HCT116 (cell line): ENCODE measurements at places on chromosomes 16 and 17. TPM values are rescaled to one million over a fixed set of nuclear protein-coding genes. Genes with fewer than 3 reads are reported as not detected.

The EFCAB5 gene
- total RNA-seq, result 0.17 TPM

The OR3A3 gene
- not detected for total RNA-seq

The KRTAP16-1 gene
- total RNA-seq, result not detected

The HSF5 gene
- not detected for total RNA-seq

The SLC7A5 gene
- 482 TPM for total RNA-seq

DNA sequence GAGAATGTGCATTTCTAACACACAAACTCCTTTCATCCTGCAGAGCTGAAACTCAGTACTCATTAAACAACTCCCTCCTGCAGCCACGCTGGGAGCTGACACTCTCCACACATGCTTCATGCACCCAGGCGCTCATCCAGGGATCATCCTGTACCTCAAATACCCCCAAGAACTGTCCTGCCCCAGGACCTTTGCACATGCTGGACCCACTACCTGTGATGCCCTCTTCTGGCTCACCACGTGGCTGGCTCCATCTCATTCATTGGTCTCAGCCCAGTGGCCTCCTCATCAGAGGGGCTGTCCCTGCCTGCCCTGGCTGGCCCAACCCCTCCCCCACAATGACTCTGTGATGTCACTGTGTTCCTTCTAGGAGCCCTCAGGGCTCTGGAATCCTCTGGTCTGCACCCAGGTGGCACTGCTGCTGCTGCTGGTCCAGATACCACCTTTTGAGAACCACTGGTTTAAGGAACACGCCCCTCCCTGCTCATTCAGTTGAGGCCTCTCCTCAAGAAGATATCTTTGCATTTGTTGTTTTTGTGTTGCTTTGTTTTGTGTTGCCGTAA lies 160.9 kb upstream of the FOXF1 start:
- no peak for DNase-seq

DNA sequence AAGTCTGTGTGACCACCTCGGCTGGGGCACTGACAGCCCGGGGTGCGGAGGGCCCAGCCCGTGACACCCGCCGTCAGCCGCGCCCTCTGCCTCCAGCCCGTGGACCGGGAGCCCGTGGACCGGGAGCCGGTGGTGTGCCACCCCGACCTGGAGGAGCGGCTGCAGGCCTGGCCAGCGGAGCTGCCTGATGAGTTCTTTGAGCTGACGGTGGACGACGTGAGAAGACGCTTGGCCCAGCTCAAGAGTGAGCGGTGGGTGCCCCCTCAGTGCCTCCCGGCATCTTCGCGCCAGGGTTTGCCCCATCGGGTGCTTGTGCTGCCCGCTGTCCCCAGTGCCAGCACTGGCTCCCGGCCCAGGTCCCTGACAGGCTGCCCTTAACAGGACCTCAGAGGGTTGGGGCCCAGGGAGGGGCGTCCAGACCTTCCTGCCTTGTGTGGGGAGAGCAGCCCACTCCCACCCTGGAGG lies 13.7 kb downstream of the CENPX start:
- no peak for DNase-seq

DNA sequence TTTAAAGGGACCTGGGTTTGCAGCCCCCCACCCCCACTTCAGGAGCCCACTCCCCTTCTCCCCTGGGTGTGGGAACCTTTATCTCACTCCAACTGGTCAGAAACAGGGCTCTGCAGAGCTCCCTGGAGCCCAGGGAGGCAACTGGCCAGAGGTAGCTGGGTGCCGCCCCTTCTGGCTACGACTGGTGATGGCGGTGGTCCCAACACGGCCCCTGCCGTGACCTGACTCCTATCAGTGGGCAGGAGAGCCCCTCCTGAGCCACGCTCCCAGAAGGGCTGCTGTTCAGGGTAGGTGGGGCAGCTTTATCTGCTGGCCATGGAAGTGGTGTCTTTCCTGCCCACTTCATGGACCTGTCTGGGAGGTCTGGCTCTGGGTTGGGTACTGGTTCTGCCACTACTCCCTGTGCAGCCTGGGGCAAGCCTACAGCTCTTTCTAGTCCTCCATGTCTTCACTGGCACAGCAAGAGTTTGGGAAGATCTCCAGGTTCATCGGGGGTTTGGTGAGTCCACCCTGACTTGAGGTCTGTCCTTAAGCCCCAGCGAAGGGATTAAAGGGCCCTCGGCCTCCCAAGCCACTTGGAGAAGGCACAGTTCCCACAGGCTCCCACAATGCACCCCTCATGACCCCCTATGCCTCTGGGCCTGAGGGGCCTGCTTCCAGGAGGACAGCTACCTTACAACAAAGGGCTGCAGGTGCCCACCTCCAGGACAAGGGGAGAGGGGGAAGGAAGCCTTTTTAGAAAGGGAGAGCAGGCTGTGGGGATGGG lies 5.5 kb upstream of the SREBF1 start:
- no peak for DNase-seq

DNA sequence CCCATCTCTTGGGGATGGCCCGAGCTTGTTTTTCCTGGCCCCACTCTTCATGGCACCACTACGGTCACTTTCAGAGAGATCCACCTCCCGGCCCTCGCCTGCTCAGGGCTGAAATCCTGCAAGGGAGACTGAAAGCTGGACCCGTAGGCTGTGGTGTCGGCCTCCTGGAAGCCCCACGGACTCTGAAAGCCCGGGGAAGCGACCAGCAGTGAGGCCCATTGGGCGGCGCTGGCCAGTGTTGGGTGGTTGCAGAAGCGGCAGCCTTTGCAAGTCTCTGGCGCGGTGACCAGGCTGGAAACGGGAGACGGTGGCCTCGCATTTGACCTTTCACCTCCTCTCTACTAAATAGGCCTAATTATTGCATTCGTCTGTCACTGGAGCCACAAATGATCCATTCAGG lies 186.0 kb upstream of the FOXF1 start:
- no peak for DNase-seq

DNA sequence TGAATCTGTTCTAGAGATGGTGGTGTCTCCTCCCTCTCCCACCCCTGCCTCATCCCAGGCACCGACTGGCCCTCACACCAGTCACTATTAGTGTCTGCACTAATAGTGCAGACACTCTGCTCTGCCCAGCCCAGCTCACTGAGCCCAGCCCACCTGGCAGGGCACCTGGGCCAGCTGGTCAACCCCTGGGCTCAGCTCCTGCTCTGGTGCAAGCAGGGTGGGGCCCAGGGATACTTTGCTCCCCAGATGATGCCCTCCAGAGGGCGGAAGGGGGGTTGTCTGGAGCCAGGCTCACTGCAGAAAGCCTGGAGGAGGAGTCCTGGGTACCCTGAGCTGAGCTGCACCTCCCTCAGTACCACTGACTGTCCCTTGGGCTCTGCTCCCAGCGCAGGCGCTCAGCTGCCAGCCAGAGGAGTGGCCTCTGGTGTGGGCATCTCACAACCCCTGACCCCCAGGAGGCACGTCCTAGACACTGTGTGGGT lies 14.5 kb downstream of the RAB11FIP4 start:
- DNase-seq, result no peak

GRCh38 chr17:46836500-46836899 lies 14.9 kb upstream of the WNT9B start:
- no peak for DNase-seq

DNA sequence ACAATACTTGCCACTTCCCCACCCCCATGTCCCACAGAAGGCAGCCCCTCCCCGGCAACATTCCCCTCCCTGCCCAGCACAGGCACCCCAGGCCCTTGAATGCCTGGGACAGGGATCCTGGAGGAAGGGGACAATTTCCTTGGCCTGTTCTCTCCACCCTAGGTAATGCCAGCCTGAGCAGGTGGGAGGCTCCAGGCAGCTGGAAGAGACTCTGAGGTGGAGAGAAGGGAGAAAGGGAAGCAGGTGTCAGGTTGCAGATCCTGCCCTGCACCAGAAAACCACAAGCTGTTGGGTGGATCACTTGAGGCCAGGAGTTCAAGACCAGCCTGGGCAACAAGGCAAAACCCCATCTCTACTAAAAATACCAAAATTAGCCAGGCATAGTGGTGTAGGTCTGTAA lies 8.9 kb downstream of the MPP2 start:
- no peak for DNase-seq

DNA sequence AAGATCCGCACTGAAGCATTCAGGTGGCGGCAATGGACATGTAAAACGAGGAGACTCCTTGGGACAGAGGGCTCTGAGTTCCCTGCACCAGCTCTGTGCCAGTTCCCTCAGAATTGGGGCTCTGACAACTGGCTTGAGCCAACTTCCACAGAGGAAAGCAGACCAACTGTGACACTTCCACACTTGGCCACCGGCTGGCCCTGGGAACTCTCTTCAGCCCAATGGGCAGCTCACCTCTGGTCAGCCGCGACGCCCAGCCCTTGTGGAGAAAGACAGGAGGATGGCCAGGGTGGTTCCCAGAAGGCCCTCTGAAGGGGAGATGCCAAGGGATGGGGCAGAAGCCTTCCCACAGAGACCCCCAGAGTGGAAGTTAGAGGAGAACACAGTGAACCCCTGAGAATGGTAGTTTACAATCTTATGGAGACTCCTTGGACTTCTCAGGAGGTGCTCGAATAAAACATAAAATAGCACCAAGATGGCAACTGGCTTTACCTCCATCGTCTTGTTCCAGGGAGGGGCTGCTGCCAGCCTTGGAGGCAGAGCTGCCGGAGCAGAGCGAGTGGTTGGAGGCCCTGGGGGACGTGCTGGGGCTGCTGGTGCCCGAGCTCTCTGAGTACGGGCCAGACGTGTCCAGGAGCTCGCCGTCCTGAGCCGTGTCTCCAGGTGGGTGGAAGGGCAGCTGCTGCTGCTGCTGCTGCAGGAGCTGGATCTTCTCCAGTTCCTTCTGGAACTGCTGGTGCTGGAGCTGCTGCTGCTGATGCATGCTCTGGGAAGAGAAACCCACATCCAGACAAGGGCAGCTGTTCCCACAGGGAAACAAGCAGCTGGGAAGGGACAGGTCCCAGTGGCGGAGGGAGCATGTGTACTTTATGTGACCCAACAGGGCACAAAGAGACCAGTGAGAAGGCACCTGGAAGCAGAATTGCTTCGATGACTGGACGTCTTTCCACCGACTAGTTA lies 35.0 kb upstream of the ICAM2 start:
- DNase-seq, result no peak

DNA sequence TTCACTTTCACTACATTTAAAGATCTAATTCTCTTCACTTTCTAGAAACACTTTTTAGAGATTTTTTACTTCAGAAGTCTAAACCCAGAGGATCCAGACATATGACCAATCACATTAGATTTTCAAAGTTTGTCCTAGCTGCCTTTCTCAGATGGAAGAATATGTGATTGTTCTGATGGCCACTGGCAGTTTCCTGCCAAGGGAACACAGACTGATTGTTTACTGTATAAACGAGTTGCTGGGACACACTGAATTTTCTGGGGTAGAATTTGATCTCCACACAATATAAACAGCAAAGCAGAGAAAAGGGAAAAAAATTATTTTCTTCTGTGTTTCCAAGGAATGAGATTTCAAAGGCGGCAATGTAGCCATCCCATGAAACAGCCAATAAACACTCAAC lies 480.0 kb downstream of the TOX3 start:
- no peak for DNase-seq

- DNase-seq, result no peak
Measured at GRCh38 chr16:82192665-82193064, 22.6 kb upstream of the MPHOSPH6 start.

DNA sequence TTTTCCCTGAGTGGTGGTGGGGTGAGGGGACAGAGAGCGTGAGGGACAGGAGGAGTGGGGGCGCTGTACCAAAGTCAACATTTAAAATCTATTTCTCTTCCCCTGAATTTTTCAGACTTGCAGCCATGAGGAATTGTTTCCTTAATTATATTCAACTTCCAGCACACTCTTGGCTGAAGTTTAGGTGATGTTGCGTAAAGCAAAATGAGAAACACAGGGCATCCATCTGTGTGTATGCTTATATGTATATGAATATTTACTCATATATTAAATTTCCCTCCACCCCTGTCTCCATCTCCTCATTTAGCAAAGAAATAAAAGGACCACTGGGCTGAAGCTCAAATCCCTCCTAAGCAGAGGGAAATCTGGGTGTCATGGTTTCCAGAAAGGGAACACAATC lies 218.1 kb downstream of the XYLT1 start:
- no peak for DNase-seq

DNA sequence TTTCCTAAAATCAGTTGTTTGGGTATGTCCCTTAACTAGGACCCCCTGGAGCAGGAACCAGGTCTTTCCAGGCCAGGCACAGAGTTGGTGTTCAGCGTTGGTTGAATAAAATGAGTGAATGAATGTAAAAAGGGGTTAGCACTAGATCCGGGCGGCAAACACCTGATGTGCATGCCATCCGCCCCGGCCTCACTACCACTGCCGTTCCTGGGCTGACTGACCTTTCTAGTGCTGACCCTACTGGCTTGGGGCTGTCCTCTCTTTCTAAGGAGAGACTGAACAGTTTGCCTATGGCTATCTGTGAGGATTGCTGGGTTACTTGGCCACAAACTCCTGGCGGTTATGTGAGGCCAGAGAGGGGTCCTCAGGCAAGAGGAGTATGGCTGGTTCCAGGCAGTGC lies 10.1 kb upstream of the PHF12 start:
- no peak for DNase-seq

GRCh38 chr17:43212641-43213490 lies 1.2 kb downstream of the TMEM106A start:
- no peak for DNase-seq

- DNase-seq, result no peak
Measured at GRCh38 chr17:40490289-40490853, 11.1 kb downstream of the TNS4 start.

GRCh38 chr17:74736513-74737298 lies at the start of gene RAB37:
Gene RAB37, plus strand, starts transcription at chr17:74737256. Its CDS starts 17 bp downstream, at chr17:74737273.
- peak; percentile 47 for DNase-seq

GRCh38 chr16:27595475-27595874 lies 45.5 kb downstream of the KATNIP start:
- no peak for DNase-seq

DNA sequence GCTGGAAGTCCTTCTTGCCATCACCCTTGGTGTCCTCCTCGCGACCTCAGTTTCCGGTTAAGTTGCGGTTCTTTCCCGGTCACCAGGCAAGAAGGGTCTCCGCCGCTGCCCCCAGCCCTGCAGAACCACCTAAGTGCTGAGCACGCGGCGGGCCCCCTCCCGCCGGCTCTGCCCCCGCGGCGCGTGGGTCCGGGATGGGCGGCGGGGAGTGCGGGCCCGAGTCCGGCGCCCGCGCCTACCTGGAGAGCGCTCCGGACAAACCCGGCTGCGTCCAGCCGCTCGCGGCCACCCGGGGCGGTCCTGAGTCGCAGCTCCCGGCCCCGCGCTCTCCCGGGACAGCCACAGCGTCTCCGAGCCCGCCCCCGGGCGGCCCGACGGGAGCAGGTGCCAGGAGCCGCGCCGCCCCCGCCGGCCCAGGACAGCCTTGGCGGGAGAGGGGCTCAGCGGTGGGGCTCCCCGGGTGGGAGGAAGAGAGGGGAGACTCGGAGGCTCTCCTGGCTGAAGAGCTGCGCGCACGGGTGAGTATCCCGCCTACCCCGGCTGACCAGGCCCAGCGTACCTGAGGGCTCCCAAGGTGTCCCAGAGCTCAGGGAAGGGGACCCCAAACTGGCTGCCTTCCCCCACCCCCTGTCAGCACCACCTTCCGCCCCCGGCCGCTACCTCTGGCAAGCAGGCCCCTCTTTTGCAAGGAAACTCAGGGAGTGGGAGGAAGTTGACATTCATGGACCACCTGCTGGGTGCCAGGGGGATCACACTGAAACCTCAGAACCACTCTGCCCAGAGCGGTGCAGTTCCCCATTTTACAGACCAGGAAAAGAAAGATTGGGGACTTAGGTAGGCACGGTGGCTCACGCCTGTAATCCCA lies 22.2 kb upstream of the C17orf113 start:
- no peak for DNase-seq

GRCh38 chr17:2292100-2292499 lies 11.5 kb downstream of the SMG6 start:
- no peak for DNase-seq
